Skeletal muscle cell (primary cell): ENCODE measurements at places on chromosomes 7 and 10.

- no peak for DNase-seq
Observed at GRCh38 chr7:117982071-117983055, 109.1 kb upstream of the CTTNBP2 start.

DNA sequence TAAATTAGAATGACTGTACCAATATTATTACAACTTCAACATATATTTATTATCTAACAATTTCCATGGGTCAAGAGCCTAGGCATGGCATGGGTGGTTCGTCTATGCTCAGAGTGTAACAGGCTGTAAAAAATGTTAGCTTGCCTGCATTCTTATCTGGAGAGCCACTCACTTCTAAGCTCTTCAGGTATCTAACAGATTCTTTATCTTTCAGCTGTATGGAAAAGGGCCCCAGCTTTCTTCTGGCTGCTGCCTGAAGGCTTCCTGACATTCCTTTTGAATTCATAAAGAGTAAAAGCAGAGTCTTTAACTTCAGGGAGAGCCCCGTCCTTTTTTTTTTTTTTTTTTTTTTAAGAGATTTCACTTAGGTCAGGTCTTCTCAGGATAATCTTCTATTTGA is 648.8 kb downstream of the NXPH1 start:
- DNase-seq = no peak

GRCh38 chr10:94102436-94102835 is 108.7 kb downstream of the PLCE1 start:
- DNase-seq = no peak

- DNase-seq = no peak
Observed at GRCh38 chr10:30432622-30433305, 1.2 kb upstream of the MAP3K8 start.

DNA sequence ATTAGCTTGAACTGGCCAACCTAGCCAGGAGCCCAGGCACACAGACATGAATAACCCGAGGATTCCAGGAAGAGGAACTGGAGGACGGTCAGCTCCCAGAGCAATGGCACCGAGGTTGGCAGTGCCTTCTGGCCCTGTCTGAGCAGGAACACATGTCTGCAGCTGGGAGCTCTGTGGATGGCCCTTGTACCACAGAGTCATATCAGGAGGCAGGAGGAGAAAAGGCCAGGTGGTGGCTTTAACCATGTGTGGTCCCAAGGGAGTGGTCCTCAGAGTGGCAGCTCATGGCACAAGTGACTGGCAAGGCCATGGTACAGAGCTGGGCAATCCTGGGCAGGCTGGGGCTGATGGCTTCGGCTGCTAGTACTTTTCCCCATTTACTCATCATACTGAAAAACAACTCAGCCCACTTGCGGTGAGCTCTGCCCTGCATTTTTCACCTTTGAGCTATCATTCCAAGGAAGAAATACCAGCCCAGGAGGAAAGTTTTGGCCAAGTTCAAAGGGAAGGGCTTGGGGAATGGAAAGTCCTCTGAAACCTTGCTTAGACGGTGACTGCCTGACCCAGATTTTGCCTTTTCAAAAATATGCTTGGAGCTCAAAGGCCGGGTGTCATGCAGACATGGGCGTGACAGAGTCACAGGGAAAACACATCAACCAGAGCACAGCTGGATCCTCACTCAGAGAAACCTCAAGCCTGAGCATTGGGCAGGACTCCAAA is 25.7 kb upstream of the LOXL4 start:
- DNase-seq = no peak

GRCh38 chr10:69633673-69634635 is 3.9 kb downstream of the FAM241B start:
- DNase-seq = no peak

DNA sequence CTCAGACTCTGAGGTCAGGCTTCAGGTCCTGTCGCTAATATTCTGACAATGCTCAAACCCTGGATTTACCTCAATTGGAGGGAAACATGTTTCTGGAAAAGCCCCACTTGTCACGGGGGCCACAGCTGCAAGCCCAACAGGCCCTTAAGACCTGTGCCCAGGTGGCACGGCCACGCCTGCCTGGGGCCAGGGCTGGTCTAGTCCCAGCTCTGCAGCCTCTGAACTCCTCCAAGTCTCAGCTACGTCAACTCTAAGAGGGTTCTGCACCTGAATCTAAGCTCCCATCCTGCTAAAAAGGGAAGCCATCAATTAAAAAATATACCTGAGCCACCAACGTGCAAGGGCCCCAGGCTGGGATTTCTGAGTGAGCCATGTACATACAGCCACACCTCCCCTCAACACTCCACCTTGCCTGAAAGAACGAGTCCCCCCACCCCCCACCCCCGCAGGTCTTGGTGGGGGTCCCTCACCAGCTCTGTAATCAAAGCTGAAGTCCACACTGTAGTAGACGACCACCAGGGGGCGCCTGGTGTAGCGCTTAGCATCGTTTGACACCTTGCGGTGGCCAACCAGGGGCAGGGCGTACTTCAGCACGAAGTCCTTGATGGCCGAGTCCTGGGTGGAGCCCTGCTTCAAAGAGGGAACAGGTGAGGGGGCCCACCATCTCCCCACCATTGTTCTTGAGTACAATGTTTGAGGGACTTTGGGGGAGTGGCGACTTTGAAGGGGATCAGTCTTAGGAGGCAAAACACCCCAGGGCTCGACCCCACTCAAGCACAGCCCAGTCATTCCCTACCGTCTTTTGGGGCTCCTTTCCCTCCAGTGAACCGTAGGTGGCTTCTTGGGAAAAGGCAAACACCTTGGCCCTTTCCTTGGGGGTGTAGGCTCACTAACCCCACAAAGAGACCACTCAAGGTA is 22.6 kb downstream of the PDIA4 start:
- DNase-seq = no peak

DNA sequence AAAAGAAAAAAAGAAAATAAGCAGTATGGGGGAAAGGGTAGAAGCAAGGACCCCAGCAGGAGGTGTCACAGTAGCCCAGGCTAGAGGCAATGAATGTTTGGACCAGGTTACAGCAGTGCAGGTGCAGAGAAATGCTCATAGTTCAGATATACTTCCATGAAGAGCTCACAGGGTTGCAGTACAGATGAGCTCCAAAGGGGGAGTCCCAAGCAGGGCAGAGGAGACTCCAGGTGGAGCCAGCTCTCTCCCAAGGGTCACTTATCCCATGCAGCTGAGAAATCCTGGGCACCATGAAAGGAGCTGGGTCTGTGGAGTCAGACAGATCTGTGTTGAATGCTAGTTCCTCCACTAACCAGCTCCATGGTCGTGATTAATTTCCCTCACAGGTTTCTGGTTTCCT is 174.9 kb downstream of the C7orf25 start:
- no peak for DNase-seq

- DNase-seq = no peak
Observed at GRCh38 chr7:8353991-8354390, 79.4 kb upstream of the NXPH1 start.

DNA sequence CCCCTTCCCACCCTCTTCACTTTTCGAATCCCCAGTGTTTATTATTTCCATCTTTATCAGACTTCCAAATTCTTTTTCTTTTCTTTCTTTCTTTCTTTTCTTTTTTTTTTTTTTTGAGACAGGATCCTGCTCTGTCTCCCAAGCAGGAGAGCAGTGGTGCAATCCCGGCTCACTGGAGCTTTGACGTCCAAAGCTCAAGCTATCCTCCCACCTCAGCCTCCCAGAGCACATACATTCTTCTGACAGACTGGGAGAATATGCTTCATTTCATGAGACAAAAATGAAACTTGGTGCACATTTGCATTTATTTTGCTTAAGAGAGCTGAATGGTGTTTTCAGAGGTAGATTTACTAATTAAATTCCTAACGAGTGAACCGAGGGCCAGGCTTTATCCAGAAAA is 80.1 kb upstream of the FZD8 start:
- no peak for DNase-seq
